Stimulated activated memory B cell treated with anti-CD40 and anti-IgM and Interleukin-4, amounts not matched to agents 10 μg/mL and 1 μg/mL and 100 μg/mL, for 72 hours (primary cell): ENCODE measurements at places on chromosomes 2 and 18.

- ATAC-seq: no peak
Measured at GRCh38 chr2:27717070-27717795, 53.5 kb downstream of the SLC4A1AP start.

GRCh38 chr2:80288576-80288975 is 16.0 kb downstream of the LRRTM1 start:
- ATAC-seq: no peak

DNA sequence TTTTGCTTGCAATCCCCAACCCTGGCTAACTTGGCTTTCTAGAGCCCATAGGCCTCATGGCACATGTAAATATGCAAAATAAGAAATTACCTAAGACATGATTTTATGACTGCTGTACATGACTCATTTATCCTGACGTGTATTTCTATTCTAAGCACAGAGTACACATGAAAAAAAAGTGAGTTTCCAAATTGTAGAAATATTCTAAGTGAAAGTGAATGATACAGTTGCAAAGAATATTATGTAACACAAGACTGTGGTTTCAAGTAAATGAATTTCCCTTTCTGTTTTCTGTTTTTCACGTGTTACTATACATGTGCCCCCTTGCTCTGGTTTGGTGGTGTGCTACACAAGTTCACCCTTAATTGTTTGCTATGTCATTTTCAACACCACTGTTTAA is 162.4 kb downstream of the LRP1B start:
- no peak for ATAC-seq

DNA sequence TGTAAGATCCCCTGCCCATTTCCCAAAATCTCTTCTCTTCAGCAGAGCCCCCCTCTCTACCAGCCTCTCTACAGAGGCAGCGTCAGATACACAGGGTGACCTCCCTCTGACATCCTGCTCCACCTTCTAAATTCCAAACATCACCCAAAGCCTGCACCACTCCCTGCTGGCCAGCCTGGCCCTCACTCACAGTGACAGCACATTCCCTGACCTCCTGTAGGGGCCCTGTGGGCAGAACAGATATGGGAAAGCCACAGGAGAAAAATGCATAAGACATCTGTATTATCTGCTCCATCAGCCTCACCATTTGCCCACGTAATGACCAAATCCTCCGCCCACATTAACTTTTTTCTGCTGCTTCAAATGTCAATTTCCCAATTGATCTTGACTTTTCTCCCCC is 40.6 kb downstream of the TRABD2A start:
- ATAC-seq: no peak
